Stimulated activated CD4-positive, alpha-beta T cell treated with anti-CD3 and anti-CD28 coated beads, Interleukin-4, amount 100 ng/mL, for 1 hour (primary cell): ENCODE measurements at places on chromosomes 13 and 19.

DNA sequence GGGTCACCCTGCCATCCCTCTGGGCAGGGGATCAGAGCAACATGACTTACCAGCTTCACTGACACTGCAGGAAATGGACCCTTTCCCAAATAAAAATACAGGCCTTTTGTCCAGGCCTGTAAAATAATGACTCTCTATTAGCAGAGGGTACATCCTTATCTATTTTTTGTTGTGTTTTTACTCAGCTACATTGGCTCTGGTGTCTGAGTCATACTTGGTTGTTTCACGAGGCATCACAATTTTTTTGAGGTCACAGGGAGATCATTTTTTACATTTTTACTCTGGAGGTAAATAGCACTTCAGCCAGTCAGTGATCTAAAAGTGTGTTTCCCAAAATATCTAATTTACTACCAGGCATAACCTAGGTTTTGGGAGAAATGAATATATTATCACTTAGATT lies 6.9 kb upstream of the HTR2A start:
- no peak for DNase-seq

DNA sequence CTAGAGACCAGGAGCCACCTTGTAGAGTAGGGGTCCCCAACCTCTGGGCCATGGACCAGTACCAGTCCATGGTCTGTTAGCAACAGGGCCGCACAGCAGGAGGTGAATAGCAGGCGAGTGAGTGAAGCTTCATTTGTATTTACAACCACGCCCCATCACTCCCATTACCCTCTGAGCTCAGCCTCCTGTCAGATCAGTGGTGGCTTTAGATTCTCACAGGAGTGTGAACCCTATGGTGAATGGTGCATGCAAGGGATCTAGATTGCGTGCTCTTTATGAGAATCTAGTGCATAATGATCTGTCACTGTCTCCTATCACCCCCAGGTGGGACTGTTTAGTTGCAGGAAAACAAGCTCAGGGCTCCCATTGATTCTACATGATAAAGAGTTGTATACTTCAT lies 303.6 kb downstream of the KCNRG start:
- DNase-seq, result no peak

GRCh38 chr19:47623151-47623920 lies 14.4 kb downstream of the BICRA start:
- DNase-seq, result no peak

GRCh38 chr13:113860051-113860664 lies 3.7 kb downstream of the GAS6 start:
- no peak for DNase-seq

GRCh38 chr19:35816846-35817245 lies 4.2 kb upstream of the PRODH2 start:
- no peak for DNase-seq
